ENCODE measurements at places on chromosomes 4 and X.

GRCh38 chrX:3384327-3384726, 37.9 kb upstream of the MXRA5 start:
- no peak for DNase-seq

GRCh38 chr4:126850286-126850685, 782.5 kb upstream of the INTU start:
- no peak for DNase-seq

GRCh38 chr4:57077550-57078343, 32.4 kb downstream of the IGFBP7 start:
- DNase-seq = no peak

GRCh38 chr4:136329042-136329662, 1203.1 kb downstream of the PCDH18 start:
- DNase-seq = no peak

DNA sequence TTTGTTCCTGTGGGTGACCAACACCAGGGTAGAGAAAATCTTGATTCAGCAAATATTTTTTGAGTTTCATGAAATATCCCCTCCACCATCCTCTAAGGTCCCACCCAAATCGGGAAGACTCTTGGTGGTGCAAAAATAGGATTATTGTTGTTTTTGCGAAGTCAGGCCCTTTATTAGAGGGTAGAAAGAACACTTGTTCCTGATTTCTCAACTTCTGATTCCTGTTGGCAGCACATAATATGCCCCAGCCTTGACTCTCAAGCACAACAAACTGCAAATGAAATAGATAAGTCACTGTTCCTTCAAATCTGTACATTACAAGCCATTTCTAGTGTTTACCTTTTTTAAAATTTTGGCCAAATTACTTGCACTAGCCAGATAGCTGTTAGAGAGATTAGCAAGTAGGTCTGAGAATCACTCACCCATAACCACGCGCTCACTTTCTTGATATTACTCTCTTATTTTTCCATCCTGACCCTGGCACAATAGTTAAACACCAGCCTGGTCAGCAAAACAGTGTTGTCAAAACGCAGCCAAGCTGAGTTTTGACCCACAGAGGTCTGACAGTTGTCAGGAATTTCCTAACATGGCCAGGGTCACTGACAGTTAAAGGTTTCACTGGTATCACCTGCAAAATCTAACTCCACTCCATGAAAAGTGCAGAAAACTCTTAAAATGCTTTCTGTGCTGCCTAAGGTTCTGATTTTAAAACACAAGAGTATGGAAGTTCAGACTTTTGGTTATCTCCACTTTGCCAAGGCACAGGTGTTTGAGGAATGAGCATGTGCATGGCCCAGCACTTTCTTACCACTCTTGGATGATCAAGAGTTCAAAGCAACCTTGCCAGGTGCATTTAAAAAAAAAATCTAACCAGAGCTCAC, 69.8 kb downstream of the RBM47 start:
- no peak for DNase-seq

DNA sequence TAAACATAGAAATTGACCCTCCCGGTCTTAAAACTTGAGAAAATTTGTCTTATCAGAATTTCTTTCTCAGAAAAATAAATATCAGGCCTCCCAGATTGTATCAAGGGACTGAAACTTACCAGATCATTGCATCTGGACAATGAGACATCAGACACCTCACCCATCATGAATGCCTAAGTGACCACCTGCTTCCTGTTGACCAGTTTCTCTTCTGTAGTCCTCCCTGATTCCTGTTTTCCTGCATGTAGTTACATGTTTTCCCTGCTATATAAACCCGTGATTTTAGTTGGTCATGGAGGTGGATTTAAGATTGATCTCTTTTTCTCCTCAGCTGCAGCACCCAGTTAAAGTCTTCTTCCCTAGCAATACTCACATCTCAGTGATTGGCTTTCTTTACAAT, 548.1 kb downstream of the PPP4R3C start:
- no peak for DNase-seq

DNA sequence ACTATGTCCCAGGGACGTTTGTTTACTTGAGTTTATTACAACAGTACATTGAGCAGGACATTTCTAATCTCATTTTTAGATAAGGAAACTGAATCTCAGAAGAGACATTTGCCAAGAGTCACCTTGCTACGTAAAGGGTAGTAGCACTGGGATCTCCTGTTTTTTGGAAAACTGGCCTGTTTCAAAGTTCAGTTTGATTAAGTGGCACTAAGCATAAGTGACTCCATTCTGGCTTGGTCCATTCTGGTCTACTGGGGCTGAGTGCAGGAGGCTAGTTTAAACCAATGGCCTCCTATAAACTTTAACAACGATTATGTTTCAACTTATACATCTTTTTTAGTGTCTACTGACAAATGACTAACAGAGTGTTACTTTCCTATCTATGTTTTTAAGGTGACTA, 382.5 kb downstream of the ANKRD50 start:
- no peak for DNase-seq

DNA sequence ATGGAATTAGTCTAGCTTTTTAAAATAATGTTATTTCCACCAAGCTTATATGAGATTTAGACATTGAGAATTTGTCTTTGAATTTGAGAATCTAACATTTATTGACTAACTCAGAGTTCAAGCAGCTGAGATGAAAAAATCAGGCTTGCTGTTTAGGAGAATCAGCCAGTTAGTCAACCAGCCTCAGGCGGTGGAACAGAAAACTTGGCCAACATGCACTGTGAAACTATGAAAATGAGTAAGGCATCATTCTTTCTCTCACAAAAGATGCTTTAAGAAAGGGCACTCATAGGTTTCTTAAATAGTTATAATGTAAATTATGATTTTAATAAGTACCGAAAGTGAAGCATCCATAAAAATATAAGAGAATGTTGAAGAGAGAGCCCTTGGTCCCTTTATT, 84.2 kb downstream of the NFKB1 start:
- DNase-seq = no peak

DNA sequence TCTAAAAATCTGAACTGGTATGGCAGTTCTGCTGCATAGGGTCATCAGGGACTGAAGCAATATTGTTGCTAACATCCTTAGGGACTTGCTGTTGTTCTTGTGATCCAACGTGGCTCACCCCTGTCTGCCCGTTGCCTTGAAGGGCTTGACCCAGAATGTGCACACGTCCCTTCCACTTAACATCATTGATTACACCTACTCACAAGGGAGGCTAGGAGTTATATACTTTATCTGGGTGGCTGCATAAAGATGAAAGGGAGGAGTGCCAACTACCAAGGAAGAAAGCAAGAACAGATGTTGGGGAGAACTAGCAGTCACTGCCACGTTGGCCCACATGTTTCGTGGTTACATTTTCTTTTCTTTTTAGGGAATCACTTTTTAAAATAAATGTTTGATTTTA, 34.0 kb downstream of the SLC9A6 start:
- no peak for DNase-seq

Data from NCI-H1092 treated with DMSO at 0.1 percent for 48 hours (cell line).